ENCODE measurements at places on chromosomes 4 and X. TPM values are rescaled to one million over a fixed set of nuclear protein-coding genes. Genes with fewer than 3 reads are reported as not detected.

Gene YIPF6
- 35.1 TPM for total RNA-seq

DNA sequence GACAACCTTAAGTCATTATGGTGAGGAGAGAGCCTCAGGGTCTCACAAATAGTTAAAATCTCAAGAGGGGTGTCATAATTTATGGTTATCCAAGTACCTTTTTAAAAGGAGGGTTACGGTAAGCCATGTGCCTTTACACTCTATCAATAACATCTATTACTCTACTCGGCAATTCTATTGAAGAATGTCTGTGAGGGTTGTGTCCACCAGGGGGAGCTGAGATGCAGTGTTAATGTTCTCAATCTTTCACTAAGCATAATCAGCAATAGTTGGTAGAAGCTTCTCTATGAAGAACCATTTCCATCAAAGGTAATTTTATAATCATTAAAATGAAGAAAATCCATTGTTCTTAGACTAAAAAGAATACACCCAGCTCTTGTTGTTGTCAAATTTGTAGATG lies 457.4 kb downstream of the CENPC start:
- DNase-seq: peak; percentile 16
- no peak overlapping the region for H3K4me3 ChIP-seq
- H3K27ac ChIP-seq: no peak overlapping the region
- no peaks in the 10 kb centered on the region for H3K36me3 ChIP-seq
- H3K4me1 ChIP-seq: peaks cover 37% of the 10 kb centered on the region
- H3K27me3 ChIP-seq: no peaks in the 10 kb centered on the region

DNA sequence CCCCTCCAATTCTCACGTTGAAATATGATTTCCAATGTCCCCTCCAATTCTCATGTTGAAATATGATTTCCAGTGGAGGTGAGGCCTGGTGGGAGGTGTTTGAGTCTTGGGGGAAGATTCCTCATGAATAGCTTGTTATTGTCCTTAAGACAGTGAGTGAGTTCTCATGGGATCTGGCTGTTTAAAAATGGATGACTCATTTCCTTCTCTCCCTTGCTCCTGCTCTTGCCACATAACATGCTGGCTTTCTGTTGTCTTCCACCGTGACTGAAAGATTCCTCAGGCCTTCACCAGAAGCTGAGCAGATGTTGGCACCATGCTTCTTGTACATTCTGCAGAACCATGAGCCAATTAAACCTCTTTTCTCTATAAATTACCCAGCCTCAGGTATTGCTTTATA lies 346.8 kb upstream of the TECRL start:
- no peaks in the 10 kb centered on the region for H3K27me3 ChIP-seq
- H3K27ac ChIP-seq: no peak overlapping the region
- peaks cover 10% of the 10 kb centered on the region for H3K36me3 ChIP-seq
- H3K4me3 ChIP-seq: no peak overlapping the region
- no peaks in the 10 kb centered on the region for H3K4me1 ChIP-seq

- H3K27ac ChIP-seq: no peak overlapping the region
- H3K4me3 ChIP-seq: no peak overlapping the region
- H3K4me1 ChIP-seq: no peaks in the 10 kb centered on the region
Measured at GRCh38 chr4:56626963-56627362, 54.1 kb downstream of the HOPX start.

- H3K27me3 ChIP-seq: no peaks in the 10 kb centered on the region
- no peak overlapping the region for H3K27ac ChIP-seq
- H3K4me1 ChIP-seq: no peaks in the 10 kb centered on the region
Measured at GRCh38 chr4:47525154-47525819, 40.2 kb downstream of the ATP10D start.

Gene ITM2A
- 0.93 TPM for total RNA-seq

GRCh38 chrX:80181079-80181478 lies 166.5 kb downstream of the TBX22 start:
- no peak overlapping the region for H3K27ac ChIP-seq
- no peak overlapping the region for H3K4me3 ChIP-seq
- H3K4me1 ChIP-seq: no peaks in the 10 kb centered on the region
- H3K36me3 ChIP-seq: no peaks in the 10 kb centered on the region
- no peaks in the 10 kb centered on the region for H3K27me3 ChIP-seq

- H3K27me3 ChIP-seq: no peaks in the 10 kb centered on the region
- H3K36me3 ChIP-seq: peaks cover 2% of the 10 kb centered on the region
- no peaks in the 10 kb centered on the region for H3K4me1 ChIP-seq
Measured at GRCh38 chr4:144757969-144758368, 112.0 kb downstream of the HHIP start.

DNA sequence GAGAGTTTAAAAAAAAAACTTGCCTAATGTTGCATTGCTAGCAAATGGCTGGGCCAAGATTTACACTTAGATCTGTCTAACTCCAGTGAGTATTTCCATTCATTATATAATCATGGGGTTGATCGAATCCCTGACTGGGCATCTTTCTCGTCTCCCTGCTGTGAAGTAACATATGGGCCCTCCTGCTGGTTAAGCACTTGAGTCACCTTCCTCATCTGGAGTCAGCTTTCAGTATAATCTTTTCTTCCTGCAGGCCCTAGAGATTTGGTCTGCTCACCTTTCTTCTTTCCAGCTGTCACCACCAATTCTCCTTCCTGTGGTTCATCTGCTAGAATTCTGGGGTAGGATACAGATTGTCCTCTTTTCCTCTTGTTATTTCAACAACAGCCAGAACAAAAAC lies 41.6 kb downstream of the TIGD2 start:
- H3K27me3 ChIP-seq: no peaks in the 10 kb centered on the region
- no peak overlapping the region for H3K27ac ChIP-seq
- H3K4me1 ChIP-seq: no peaks in the 10 kb centered on the region
- H3K36me3 ChIP-seq: no peaks in the 10 kb centered on the region
- DNase-seq: no peak
- H3K4me3 ChIP-seq: no peak overlapping the region

- no peaks in the 10 kb centered on the region for H3K4me1 ChIP-seq
- H3K36me3 ChIP-seq: no peaks in the 10 kb centered on the region
- H3K27ac ChIP-seq: no peak overlapping the region
- H3K27me3 ChIP-seq: no peaks in the 10 kb centered on the region
- H3K4me3 ChIP-seq: no peak overlapping the region
- DNase-seq: no peak
Measured at GRCh38 chrX:18448416-18448815, 23.0 kb downstream of the CDKL5 start.

GRCh38 chrX:147476008-147476407 lies 435.7 kb upstream of the FMR1 start:
- H3K4me1 ChIP-seq: no peaks in the 10 kb centered on the region
- no peaks in the 10 kb centered on the region for H3K27me3 ChIP-seq
- no peak overlapping the region for H3K4me3 ChIP-seq
- H3K36me3 ChIP-seq: no peaks in the 10 kb centered on the region
- H3K27ac ChIP-seq: no peak overlapping the region

DNA sequence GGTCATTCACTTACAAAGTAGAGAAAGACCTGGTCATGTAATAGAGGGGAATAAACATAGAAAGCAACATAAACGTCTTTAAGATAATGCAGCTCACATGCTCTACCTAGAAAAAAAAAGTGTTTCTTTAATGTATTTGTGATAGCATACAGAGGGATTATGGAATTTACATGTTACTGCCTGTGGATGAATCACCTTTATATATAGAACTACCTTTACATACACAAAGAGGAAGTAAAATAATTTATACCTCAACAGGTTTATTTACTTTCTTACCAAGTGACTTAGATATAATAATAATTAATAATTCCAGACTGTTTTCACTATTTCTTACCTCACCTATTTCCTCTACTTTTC lies 81.5 kb downstream of the PPP3CA start:
- peak overlapping the region; percentile 31 for H3K27ac ChIP-seq
- peaks cover 15% of the 10 kb centered on the region for H3K4me1 ChIP-seq
- H3K4me3 ChIP-seq: no peak overlapping the region
- H3K27me3 ChIP-seq: no peaks in the 10 kb centered on the region
- no peaks in the 10 kb centered on the region for H3K36me3 ChIP-seq

DNA sequence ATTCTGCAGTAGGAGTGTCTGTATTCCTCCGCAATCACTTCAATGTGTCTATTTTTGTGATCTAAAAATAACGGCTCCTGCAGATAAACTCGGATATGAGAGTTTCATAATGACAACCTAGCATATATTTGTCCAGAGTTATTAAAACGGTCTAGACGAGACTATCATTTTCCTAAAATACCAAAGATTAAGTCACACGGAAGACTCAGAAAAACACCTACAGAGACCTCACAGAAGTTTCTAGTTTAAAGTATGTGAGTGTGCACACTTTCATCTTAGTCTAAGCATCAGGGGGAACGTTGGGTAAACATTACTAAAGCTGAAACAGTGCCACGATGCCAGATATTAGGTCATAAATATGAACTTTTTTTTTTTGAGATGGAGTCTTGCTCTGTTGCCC lies 156.9 kb downstream of the AFAP1 start:
- no peak for DNase-seq
- H3K4me3 ChIP-seq: no peak overlapping the region
- no peak overlapping the region for H3K27ac ChIP-seq

Gene DCAF8L1
- not detected for total RNA-seq

DNA sequence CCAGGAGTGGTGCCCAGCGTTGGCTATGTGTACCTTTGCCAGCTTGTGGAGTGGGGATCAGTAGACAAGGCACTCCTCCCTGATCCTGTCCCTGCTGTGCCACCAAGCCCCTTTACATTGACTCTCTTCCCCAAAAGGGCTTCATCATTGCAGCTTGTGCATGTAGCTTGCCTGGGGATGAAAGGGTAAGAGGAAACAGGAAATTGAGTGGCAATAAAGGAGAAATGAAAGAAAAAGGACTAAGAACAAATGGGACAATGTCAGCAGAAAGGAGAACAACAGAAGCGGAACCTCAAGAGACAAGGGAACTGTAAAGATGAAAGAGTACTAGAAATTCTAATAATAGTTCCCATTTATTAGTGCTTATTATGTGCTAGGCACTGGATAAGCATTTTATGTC lies 8.7 kb upstream of the IL13RA1 start:
- H3K27me3 ChIP-seq: no peaks in the 10 kb centered on the region
- DNase-seq: no peak
- no peak overlapping the region for H3K4me3 ChIP-seq
- H3K4me1 ChIP-seq: no peaks in the 10 kb centered on the region

GRCh38 chr4:90118527-90119195 lies 8.5 kb upstream of the CCSER1 start:
- H3K27me3 ChIP-seq: no peaks in the 10 kb centered on the region
- DNase-seq: no peak
- no peaks in the 10 kb centered on the region for H3K4me1 ChIP-seq

Gene PAGE2B
- not detected for total RNA-seq

Gene CT47B1
- total RNA-seq: not detected

GRCh38 chrX:66071126-66071525 lies 31.2 kb upstream of the VSIG4 start:
- no peaks in the 10 kb centered on the region for H3K36me3 ChIP-seq
- peaks cover 6% of the 10 kb centered on the region for H3K4me1 ChIP-seq
- H3K27ac ChIP-seq: no peak overlapping the region
- no peaks in the 10 kb centered on the region for H3K27me3 ChIP-seq
- DNase-seq: no peak

GRCh38 chr4:10655968-10656367 lies 28.6 kb downstream of the CLNK start:
- no peaks in the 10 kb centered on the region for H3K27me3 ChIP-seq
- no peaks in the 10 kb centered on the region for H3K4me1 ChIP-seq
- no peak overlapping the region for H3K4me3 ChIP-seq
- no peaks in the 10 kb centered on the region for H3K36me3 ChIP-seq

Gene GAGE13
- not detected for total RNA-seq

GRCh38 chrX:28180096-28180495 lies 198.8 kb upstream of the DCAF8L1 start:
- H3K36me3 ChIP-seq: no peaks in the 10 kb centered on the region
- no peak overlapping the region for H3K27ac ChIP-seq
- DNase-seq: no peak
- no peak overlapping the region for H3K4me3 ChIP-seq

DNA sequence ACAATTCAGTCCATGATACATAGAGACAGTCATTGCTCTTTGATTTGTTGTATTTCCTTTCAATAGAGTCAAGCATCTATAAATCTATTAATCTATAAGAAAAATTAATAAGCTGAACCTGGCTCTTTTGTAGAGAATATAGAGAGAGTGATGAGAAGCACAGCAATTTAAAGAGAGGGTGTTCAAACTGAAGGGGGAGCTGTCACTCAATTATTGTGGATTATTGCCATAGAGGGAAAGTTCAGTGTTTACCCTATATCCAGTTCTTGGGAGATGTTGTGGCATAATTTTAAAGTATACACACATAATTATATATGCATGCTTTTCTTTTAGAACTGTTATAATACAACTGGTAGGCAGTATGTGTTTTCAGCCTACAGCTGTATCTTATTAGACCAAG lies 1469.0 kb upstream of the PABPC4L start:
- H3K4me1 ChIP-seq: no peaks in the 10 kb centered on the region
- no peaks in the 10 kb centered on the region for H3K36me3 ChIP-seq
- no peak overlapping the region for H3K27ac ChIP-seq
- H3K27me3 ChIP-seq: no peaks in the 10 kb centered on the region
- H3K4me3 ChIP-seq: no peak overlapping the region

Gene PFKFB1
- 0.77 TPM for total RNA-seq

DNA sequence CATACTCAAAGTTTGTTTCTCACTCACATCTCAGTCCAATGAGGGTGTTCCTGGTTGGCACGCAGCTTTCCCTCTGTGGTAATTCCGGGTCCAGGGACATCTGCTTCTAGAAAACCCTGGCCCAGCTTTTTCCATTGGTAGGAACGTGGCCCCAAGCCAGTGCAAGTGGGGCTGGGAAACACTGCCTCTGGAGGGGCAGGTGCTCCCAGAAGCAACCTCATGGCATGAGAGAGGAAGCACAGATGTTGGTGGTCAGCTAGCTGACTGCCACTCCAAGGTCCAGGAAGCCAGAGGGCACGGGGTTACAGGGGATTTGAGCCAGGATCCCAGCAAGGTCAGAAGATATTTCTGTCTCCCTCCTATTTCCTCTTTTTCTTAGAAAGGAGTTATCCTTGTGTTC lies 47.5 kb downstream of the DCTD start:
- no peak overlapping the region for H3K4me3 ChIP-seq
- no peak for DNase-seq
- no peaks in the 10 kb centered on the region for H3K36me3 ChIP-seq
- peaks cover 43% of the 10 kb centered on the region for H3K4me1 ChIP-seq

GRCh38 chr4:10740891-10741620 lies 56.5 kb upstream of the CLNK start:
- H3K27ac ChIP-seq: no peak overlapping the region
- no peak for DNase-seq
- no peaks in the 10 kb centered on the region for H3K27me3 ChIP-seq
- no peak overlapping the region for H3K4me3 ChIP-seq
- H3K36me3 ChIP-seq: no peaks in the 10 kb centered on the region

Gene MFSD8
- total RNA-seq: 17.8 TPM

GRCh38 chrX:14826319-14826718 lies 46.5 kb downstream of the FANCB start:
- no peaks in the 10 kb centered on the region for H3K27me3 ChIP-seq
- no peaks in the 10 kb centered on the region for H3K4me1 ChIP-seq
- H3K36me3 ChIP-seq: peaks cover 13% of the 10 kb centered on the region
- DNase-seq: no peak

DNA sequence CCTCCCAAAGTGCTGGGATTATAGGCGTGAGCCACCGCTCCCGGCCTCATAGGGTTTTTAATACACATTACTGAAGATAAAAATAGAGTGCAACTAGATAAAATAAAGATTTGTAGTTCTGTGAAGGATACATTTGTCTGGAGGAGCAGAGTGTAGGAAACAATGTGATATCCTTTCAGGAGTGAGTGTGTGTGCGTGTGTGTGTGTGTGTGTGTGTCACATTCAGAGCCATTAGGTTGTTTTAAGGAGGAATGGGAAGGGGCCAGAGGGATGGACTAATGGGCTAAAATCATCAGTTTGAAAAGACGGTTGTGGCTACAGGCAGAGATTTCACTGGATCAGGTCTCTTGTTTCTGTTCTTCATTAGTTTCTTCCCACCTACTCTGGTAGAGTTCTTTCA lies 40.0 kb downstream of the RBPJ start:
- no peaks in the 10 kb centered on the region for H3K27me3 ChIP-seq
- no peak overlapping the region for H3K4me3 ChIP-seq
- no peaks in the 10 kb centered on the region for H3K36me3 ChIP-seq
- H3K4me1 ChIP-seq: peaks cover 25% of the 10 kb centered on the region
- DNase-seq: no peak
